Stimulated activated CD4-positive, alpha-beta T cell treated with anti-CD3 and anti-CD28 coated beads, Interleukin-2, amount 100 ng/mL, for 24 hours (primary cell): ENCODE measurements at places on chromosomes 7 and 10.

DNA sequence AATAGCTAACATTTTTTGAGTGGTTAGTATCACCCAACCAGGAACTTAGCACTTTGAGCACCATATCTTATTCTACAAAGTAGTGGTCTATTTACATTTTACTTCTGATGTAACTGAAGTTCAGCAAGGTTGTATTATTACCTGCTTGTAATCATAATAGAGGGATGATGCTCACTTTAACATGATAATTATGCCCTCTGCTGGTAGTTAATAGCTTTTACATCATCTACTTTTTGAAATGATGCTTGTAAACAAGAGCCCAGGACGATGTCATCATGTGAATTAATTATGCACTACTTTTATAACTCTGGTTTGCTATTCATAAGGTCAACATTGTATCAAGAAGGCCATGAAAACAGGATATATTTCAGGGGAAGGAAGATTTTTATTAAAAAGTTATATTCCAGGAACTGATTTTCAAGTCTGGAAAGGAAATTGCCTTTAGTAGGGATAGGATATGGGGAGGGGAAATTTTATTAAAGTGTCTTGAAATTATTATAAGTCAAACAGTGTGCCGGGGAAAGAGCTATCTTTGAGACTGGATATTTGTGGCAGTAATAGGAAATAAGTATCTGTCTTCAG, 80.3 kb upstream of the SCIN start:
- no peak for DNase-seq

DNA sequence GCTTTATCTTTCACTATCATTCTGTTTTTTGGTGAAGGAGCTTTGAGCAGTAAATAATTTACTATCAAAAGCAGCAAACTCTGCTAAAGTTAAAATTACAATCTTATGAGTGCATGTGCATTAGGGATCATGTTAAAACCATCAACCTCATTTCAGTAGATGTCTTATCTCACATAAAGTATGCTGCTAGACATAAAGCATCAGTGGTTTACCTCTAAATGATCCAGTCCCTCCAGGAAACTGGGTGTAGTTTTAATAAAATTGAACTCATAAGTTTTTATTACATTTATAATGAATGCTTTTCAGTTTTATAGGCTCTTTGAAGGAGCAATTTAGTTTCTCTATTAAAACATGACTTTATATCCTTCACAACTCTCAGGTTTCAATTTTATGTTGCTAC, 108.7 kb downstream of the LRRN3 start:
- DNase-seq, result no peak

DNA sequence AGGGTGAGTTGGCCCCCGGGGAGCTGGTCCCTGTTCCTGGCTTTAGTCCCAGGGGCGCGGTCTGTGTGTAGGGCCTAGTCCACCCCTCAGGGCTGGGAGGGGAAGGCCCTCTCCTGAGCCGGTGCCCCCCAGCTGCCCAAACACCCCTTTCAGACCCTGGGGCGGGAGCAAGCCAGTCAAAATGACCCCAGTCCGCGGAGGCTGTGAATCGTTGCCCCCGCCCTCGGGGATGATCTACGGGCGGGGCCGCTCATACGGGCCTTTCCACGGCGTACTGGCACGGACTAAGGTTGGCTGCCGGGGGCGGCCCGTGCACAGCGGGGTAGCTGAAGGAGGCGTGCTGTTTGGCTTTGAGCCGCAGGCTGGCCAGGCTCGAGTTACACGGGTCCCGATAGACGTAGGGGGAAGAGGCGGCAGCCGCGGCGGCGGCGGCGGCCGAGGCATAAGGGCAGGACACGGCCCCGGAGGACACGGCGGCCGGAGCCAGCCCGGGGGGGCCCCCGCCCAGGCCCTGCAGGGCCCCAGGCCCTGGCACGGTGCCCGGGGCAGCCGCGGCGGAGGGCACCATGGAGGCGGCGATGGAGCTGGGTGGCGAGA, 4.3 kb downstream of the ELOVL3 start:
- DNase-seq, result peak; percentile 51

GRCh38 chr7:11315666-11316258, 342.1 kb downstream of the PHF14 start:
- no peak for DNase-seq

GRCh38 chr10:15266117-15266516, 97.6 kb upstream of the NMT2 start:
- DNase-seq, result no peak

DNA sequence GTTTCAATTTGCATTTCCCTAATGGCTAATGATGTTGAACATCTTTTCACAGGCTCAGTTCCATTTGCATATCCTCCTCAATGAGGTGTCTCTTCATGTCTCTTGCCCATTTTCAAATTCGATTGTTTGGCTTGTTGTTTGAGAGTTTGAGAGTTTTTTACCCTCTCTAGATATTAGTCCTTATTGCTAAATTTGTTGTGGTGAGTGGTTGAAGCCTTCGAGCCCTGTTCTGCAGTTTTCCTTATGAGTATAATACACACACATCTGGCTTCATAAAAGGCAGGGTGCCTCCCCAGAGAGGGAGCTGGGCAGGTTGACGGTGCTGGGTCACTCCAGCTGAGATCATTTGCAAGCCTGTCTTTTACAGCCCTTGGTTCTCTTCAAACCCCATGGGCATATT, 65.1 kb downstream of the RGS10 start:
- no peak for DNase-seq
